ENCODE measurements at places on chromosomes 6 and 20.

- no peak for DNase-seq
Observed at GRCh38 chr20:6606651-6607050, 160.8 kb upstream of the BMP2 start.

DNA sequence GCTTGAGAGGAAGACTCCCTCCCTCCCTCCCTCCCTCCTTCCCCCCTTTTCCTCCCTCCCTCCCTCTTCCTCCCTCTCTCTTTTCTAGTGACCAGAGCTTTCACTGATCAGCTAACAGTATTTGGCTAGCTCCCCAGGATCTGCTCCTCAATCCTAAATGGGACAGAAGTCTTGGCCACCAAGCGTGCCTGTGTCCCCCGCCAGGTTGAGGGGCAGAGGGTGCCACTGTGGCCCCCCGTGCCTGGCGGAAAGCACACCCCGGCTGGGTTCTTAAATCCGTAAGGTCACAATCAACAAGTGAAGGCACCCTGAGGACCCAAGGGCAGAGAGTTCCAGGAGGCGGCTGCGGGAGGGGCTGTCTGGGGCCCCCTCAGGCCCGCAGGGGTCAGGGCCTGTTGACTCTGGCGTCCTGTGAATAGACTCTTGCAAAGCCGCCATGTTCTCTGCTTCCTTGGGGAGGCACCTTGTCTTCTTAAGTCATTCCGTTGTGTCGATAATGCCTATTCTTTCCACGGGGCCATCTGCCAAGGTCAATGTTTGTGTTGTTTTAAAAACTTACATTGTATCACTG is 38.9 kb upstream of the STX16 start:
- no peak for DNase-seq

DNA sequence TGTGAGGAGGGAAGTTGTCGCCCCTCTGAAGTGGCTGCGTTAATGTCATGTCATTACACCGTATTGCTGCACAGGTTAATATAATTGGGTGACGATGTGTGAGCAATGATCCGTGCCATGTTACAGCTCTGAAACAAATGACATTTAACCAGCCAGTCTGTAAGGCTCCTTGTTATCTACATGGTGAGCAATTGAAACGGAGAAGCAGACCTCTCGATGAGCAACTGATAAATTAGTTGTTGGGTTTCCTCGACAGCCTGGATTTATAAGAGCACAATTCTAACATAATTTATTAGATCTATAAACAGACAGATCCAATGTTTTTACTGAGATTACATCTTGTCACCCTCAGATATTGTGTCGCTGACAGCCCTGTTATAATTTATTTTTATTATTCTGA is 49.9 kb upstream of the MAFB start:
- DNase-seq: no peak

GRCh38 chr6:83603551-83603950 is 91.2 kb downstream of the PRSS35 start:
- DNase-seq: no peak

- DNase-seq: no peak
Observed at GRCh38 chr6:126540161-126540560, 200.2 kb downstream of the CENPW start.

GRCh38 chr6:95517568-95517967 is 59.8 kb upstream of the MANEA start:
- DNase-seq: no peak

Measured in stimulated activated CD8-positive, alpha-beta memory T cell treated with anti-CD3 and anti-CD28 coated beads, Interleukin-15, amount 100 ng/mL, for 24 hours (primary cell).